Umbilical cord (tissue), 2 donors: ENCODE measurements at places on chromosomes 5 and 9.

- DNase-seq = no peak
These were observed 74.2 kb downstream of the UGCG start for GRCh38 chr9:111970827-111971226.

DNA sequence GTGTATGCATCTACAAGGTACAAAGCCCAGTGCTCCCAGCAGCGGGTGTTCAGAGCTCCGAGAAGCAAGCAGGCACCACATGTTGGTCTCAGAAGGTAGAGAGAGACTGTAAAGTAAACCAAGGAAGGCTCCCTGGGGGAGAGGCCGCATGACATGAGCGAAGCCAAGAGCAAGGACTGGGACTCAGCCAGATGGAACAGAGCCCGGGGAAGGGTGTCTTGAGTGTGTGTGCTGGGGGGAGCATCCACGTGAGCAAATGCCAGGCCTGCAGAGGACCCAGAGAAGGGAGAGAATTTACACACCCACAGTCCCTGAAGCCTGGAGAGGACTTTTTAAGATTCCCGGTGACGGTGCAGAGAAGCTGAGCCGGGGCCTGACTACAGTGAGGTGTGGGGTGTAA lies 15.2 kb upstream of the KCNIP1 start:
- DNase-seq = no peak

- DNase-seq = peak; percentile 50
These were observed 2.3 kb downstream of the SLC22A4 start for GRCh38 chr5:132296412-132297016.

GRCh38 chr5:74282490-74282889 lies 358.0 kb downstream of the ENC1 start:
- DNase-seq = no peak

- peak; percentile 23 for DNase-seq
These were observed 92.6 kb upstream of the TRIM32 start for GRCh38 chr9:116594547-116594946.

DNA sequence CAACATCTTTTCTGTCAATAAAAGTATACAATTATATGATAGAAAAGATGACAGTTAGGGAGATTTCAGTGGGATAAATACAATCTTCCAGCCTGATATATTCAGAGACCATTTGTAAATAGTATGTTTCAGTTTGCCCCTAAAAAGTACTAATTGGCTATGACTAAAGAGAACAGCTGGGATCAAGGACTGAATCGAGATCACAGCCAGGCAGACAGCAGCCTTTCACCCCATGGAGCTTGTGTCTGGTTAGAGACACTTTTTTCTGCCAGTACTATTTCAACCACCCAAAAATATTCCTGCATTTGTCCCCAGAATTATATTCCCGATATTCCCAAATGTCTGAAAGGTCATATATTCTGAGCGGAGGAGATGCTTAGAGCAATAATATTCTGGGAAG lies 577.3 kb upstream of the TLE4 start:
- DNase-seq = no peak

DNA sequence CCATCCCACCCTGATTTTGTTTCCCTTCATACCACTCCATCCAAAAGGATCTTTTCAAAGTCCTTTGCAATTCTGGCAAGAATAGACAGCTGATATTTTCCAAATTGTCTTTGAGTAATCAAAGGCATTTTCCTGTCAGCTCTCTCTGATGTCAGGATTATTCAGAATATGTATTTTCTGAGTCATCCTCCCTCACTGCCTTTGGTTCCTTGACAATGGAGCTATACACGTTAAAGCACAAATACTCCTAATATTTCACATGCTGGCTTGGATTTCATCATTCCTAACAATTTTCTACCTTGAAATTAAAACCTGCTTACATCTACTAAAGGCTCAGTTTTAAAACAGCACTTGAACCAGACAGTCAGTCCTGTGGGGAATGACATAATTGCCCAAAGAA lies 379.4 kb downstream of the GADD45G start:
- DNase-seq = peak; percentile 43

- no peak for DNase-seq
These were observed 309.8 kb downstream of the NFIB start for GRCh38 chr9:14004110-14004509.

- DNase-seq = peak; percentile 48
These were observed 70.3 kb downstream of the RAB24 start for GRCh38 chr5:177233206-177233605.

- DNase-seq = no peak
These were observed 231.0 kb downstream of the ESM1 start for GRCh38 chr5:54754420-54754819.

GRCh38 chr9:108049671-108050494 lies 560.3 kb upstream of the KLF4 start:
- no peak for DNase-seq

- DNase-seq = no peak
These were observed at the start of gene GZMA for GRCh38 chr5:55102348-55102747. GZMA (plus strand) TSS chr5:55102646; CDS start chr5:55102683, 37 bp downstream.

DNA sequence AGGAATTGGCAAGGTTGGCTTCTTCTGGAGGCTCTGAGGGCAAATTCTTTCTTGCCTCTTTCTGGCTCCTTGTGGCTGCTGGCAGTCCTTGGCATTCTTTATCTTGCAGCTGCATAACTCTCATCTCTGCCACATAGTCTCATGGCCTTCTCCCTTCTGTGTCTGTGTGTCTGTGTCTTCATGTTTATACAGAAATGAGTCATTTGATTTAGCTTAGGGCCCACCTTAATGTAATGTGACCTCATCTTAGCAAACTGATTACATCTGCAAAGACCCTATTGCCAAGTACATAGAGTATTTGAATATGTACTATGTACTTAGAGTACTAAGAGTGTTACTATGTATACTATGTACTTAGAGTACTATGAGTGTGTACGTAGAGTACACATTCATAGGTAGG lies 122.5 kb downstream of the RFK start:
- no peak for DNase-seq

DNA sequence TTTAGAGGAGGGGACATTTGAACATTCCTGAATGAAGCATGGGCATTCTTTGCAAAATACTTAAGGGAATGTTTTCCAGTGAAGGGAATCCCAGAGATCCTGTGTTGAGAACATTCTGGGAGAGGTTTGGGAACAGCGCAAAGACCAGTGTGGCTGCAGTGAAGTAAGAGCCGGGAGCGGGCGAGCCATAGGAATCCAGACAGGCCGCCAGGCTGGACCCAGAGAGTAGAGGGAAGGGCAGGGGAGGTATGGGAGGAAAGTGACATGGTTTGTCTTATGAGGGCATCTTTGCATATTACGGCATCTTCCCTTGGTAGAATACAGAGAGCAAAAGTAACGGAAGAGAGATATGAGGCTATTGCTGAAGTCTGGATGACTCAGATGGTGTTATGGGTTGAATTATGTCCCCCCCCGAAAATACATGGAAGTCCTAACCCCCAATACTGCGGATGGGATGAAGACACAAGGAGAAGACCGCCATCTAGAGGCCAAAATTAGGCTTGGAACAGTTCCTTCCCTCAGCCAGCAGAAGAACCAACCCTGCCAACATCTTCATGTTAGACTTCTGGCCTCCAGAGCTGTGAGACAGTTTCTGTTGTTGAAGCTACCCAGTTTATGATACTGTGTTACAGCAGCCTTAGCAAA lies 268.2 kb downstream of the MAST4 start:
- DNase-seq = no peak

DNA sequence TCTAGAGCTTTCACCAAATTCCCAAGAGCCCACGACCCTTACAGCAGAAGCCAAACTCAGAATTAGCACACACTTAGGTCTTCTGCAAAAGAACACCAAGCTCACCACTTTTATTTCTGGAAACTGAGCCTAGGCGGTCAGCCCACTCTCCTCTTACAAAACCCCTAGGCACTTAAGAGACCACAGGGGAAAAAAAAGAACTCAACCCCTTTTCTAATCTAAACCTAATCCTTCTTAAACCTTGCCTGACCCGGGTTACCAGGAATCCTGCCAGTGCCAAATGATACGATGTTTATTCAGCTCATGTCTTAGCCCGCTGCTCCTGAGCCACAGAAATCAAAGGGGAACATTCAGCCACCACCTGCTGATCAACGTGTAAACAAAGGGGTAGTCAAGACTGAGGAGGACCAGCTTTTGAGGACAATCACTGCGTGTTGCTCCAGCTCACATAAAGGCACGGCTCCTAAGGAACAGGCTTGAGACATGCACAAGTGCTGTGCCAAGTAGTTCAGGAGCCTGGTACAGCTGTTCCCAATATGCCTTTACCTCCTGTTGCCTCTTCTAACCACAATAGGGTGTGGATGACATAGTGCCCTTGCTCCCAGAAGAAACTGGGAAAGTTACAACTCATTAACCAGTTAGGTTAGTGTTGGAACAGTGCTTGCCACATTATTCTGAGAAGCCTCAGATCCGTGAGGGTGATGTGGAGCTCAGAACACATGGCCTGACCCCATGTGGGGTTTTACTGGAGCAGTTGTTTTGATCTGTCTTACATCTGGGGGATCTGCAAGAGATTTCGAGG lies 49.3 kb downstream of the ZFAND5 start:
- DNase-seq = peak; percentile 96

DNA sequence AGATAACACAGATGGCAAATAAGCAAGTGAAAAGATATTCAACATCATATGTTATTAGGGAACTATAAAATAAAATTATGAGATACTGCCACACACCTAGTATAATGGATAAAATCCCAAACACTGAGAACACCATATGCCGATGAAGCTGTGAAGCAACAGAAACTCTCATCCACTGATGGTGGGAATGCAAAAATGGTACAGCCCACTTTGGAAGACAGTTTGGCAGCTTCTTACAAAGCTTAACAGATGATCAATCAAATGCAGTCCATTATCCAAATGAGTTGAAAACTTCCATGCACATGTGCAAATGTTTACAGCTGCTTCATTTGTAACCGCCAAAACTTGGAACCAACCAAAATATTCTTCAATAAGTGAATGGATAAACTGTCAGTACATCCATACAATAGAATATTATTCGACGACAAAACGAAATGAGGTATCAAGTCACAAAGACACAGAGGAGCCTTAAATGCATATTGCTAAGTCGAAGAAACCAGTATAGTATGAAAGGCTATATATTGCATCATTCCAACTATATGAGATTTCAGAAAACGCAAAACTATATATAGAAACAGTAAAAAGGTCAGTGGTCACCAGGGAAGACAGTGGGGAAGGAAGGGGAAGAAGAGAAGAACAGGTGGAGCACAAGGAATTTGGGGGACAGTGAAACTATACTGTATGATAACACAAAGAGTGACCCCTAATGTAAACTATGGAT lies 14.9 kb downstream of the PFDN1 start:
- DNase-seq = no peak

DNA sequence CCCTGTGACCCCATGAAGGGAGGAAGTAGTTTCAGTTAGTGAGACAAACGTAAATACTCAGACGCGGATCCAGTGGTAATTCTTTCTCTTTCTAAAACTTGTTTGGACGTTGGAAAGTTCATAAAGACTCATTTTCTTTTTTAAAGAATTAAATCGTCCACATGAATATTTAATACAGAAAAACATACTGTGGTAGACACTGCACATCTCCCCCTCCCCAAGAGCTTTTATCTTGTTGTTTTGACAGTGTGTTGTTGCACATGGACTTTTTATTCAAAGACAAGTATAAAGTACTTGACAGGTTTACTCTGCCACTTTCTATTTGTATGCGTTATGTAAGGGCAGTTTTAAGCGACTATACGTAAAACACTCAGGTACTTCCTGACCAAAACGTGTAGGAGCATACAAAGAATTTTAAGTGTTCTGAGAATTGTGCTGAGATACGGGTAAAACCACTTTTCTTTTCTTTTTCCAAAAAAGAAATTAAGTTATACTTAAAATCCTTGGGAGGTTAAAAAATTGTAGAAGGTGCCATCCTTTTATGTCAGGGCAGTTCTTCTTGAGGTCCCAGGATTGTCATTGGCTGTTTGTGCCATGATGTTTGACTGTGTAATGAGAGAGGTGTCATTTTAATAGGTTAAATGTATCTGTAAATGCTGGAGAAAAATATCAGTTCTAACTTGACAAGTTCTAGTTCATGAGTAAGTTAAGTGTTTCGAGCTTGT lies 1.3 kb downstream of the NIPBL start:
- peak; percentile 39 for DNase-seq

- peak; percentile 15 for DNase-seq
These were observed 50.8 kb upstream of the PCSK1 start for GRCh38 chr5:96483878-96484277.

DNA sequence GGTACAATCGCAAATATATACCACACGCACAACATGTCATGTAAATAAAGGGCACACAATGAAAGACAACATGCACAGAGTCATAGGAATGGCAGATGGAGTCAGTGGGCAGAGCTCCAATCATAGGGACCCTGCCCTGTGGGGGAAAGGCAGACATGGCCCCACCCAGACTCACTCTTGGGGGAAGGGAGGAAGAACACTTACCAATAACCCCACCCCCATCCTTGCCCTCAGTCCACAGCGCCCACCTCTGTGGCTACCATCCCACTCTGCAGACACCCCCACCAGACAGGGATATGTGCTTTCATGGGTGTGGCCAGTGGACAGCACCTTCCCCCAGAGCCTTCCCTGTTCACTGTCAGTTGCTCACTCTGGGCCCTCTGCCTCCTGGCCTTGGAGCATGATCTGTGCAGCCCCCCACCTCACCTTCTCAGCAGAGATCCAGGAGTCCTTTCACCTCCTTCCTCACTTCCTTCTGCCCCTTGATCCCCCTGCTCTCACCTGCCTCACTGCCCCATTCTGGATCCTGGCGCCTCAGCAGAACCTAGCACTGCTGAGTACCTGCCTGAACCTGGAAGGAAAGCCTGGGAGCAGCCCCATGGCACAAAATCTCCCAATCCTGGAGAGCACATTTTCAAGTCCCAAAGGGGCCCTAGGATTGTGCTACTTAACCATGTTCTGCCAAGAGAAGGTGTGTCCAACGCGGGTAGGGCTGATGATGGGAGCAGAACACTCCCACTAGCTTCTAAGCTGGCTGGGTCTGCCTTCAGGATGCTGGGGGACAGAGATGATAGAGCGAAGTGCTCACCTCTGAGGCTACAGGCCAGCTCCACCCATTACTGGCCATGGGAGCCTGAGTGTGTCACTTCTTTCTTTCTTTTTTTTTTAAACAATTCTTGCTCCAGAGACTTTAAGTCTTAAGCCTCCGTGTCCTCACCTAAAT lies 1.5 kb upstream of the PHF19 start:
- no peak for DNase-seq

- no peak for DNase-seq
These were observed 19.5 kb downstream of the TRIM32 start for GRCh38 chr9:116706310-116707290.

GRCh38 chr9:21961569-21961968 lies 32.6 kb downstream of the CDKN2A start:
- DNase-seq = no peak

DNA sequence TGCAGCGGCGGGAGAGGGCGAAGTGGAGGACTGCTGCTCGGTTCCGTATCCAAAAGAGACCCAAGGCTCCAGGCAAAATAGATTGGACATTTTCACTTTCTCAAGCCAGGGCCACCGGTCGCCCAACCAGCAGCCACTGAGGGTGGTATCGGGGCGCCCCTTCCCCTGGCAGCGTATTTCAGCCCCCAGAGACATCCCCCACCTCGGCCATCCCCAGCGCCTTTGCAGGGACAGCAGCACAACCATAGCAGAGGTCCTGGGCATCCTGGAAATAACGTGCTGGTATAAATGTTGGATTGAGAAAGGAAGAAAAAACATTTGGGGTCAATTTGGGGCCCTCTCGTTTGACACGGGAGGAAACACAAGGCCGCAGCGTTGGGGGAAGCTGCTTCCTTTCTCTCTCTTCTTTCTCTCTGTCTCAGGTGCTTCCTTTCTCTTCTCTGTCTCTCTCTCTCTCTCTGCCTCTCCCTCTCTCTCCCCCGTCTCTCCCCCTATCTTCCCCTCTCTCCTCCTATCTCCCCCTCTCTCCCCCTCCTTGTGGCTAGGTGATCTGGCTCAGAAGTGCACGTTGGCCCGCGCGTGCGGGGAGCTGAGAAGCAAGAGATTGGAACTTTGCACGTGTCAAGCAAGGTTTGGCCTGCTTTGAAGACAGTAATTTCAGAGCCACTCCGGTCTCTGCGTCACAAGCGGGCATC lies 624 bp upstream of the RETREG1 start:
- no peak for DNase-seq
